ENCODE measurements at places on chromosomes 3 and 15.

- DNase-seq = peak; percentile 89
Measured at GRCh38 chr15:32870240-32871033, 152.6 kb downstream of the GREM1 start.

DNA sequence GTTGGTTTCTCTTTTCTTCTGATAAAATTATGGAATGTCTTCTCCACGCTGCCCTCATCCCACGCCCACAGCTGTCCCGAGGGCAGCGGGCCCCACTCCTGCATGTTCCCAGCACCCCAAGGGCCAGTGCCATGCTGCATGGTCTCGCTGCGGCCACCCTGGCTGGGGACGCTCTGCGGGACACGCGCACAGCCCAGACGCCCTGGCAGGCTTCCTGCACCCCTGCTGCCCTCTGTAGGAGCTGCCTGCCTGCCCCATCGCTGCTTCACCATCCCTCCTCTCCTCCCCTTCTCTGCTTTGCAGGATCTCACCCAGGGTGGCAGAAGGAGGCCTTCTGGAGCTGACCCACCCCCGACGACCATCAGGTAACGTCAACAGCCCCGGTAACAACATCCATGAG lies 22.8 kb downstream of the SLC6A1 start:
- DNase-seq = no peak

GRCh38 chr3:101824702-101825101 lies 24.6 kb upstream of the NFKBIZ start:
- DNase-seq = no peak

DNA sequence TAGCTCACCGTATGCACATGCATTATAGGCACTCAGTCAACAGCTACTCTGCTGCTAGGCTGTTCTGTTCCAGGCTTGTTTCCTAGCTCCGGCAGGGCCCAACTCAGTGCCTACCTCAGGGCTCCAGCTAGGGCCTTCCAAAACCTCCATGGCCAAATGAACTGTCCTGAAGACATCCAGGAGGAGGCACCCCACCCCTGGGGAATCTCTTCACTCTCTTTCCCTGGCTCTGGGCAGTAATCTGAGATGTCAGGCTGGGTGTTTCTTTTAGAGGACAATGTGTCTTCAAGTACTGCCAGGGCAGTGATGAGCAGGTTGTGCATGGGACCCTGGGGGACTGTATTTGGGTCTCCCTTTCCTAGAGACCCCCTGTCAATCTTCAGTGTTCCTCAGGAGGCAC lies 38.3 kb upstream of the TPM1 start:
- no peak for DNase-seq

DNA sequence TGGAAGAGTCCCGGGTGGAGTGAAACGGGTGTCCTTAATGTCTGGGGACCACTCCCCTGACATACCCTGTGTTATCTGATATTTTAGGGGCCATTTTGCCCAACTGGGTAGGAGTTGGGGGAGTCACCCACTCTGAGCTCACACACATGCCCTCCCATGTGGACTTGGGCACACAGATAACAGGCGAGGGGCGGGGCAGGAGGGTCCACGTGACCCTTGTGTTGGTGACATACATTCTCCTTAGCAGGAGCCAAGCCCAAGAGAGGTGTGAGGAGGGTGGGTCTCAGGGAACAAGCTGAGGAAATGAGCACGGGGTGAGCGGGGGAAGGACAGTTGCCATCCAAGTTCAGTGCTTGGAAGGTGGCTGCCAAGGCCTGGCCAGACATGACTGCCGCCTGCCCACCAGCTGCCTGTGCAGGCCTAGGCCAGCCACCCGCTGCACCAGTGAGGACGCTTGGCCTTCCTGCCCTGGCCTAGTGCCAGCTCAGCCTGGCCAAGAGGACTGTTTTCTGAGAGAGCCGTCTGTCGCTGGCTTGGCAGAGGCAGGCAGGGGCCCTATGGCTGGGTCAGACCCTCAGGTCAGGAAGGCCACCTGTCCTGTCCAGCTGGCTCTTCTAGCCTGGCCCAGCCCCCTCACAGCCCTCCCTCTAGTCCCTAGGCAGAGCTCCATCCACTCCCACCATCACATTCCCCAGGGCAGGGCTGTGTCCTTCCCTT lies 31.3 kb upstream of the TMEM115 start:
- no peak for DNase-seq

DNA sequence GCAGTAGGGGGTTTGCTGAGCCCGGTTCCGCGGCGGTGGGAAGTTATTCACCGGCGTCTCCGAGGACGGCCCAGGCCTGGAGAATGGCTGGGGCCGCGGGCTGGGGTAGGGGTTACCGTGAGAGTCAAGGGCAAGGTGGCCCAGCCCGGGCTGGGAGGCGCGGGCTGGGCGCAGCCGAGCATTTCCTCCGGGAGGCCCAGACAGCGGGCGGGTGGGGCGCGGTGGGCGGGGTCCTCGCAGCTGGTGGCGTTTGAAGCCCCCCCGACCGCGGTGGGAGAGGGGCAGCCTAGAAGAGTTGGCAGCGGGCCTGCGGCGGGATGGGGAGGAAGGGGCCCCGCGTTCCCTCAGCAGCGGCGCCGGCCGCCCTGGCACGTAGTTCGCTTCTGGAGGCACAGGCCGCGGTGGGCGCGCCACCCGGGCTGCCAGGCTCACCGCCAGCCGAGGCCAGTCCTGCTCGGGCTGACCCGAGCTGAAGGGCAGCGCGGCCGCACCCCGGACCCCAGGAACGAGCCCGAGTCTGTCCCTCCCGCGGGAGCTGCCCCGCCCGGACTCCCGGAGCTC lies 960 bp upstream of the KLF13 start:
- no peak for DNase-seq

- no peak for DNase-seq
Measured at GRCh38 chr3:146750196-146750595, 145.1 kb upstream of the PLSCR5 start.

DNA sequence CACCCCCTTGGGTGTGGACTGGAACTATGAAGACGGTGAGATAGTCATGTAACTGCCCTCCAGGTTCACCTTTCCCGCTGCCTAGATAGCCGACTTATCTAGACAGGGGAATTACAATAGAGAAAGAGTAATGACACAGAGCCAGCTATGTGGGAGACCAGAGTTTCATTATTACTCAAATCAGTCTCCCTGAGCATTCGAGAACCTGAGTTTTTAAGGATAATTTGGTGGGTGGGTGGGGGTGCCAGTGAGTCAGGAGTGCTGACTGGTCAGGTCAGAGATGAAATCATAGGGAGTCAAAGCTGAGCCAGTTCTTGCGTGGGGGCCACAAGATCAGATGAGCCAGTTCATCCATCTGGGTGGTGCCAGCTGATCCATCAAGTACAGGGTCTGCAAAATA lies 19.7 kb upstream of the DNAJC19 start:
- no peak for DNase-seq

GRCh38 chr15:64058279-64058678 lies 12.0 kb upstream of the DAPK2 start:
- DNase-seq = no peak

- DNase-seq = no peak
Measured at GRCh38 chr3:129616713-129617112, 10.2 kb upstream of the PLXND1 start.

DNA sequence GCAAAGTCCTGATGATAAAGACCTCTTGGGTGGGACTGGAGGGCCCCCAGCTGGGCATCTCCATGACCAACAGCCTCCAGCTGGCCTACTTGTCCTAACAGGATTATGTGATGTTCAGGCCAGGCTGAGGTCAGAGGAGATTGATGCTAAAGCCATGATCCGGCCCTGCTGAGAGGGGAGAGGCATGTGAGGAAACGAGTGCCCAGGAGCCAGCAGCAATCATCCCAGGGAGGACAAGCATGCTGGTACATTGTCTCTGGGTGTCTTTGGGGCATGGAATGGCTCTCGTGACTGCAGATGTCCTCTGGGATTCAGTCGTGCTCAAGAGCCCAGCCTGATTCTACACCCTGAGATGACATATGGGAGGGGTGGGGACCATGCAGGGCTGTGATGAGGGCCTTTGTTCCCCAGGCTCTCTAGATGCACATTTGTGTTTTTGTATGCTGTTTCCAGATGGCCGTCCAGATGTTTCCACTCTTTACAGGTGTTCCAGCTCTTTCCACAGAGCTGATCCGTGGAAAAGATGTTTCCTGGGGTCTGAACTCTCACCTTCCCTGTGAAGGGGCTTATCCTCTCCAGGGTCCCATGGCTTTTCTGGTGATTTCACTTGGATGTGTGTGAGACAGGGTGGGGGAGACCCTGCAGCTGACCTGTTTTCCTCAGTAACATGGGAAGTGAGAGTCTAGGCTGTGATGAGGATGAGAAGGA lies 20.2 kb downstream of the SLC24A1 start:
- peak; percentile 14 for DNase-seq

GRCh38 chr15:90895571-90896117 lies 7.5 kb upstream of the MAN2A2 start:
- DNase-seq = peak; percentile 37

GRCh38 chr15:58471348-58471747 lies 39.6 kb downstream of the LIPC start:
- no peak for DNase-seq

GRCh38 chr3:140216249-140216648 lies 281.3 kb downstream of the CLSTN2 start:
- DNase-seq = peak; percentile 67

DNA sequence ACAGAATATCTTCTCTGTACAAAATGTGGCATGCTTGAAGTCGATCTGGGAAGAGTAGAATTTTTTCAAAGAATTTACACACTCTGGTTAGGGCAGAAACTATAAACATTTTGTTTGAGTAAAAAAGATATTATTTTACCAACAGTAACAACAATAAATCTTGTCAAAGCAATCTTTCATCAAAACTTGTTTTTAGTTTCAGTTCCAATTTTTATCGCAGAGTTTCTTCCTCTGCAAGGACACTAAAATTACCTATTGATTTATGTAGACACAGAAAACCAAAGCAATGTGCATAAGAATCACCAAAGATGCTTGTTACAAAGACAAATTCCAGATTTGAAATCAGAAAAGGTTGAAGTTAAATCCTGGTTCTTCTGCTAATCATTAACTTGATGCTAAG lies 61.9 kb downstream of the CGGBP1 start:
- no peak for DNase-seq

DNA sequence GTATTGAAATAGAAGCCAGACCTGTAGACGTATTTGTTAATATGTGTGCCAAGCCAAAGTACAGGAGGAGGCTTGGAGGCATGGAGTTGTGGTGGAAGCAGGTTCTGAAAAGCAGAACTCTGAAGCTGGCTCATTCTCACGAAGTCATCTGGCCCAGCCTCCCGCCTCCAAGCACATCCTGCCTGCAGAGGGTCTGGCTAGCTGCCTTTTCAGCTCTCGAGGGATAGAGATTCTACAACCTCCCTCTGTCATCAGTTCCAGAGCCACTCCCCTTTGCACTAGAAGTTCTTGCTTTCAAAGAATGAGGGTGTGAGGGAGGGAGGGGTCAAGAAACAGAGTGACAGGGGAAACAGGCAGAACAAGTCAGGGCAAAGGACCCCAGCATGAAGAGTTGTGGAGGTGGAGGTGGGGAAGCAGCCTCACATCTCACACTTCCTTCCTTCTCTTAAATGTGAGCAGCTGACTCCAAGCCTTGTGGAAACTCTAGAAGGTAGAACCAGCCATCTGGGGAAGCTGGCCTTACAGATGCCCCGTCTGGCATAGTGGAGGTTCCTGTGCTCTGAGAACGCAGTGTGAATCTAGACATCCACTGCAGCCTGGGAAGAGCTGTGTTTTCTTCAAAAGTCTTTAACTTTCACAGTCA lies 95.3 kb downstream of the SLC49A4 start:
- DNase-seq = peak; percentile 39

- no peak for DNase-seq
Measured at GRCh38 chr3:68523330-68523729, 409.0 kb downstream of the TAFA4 start.

DNA sequence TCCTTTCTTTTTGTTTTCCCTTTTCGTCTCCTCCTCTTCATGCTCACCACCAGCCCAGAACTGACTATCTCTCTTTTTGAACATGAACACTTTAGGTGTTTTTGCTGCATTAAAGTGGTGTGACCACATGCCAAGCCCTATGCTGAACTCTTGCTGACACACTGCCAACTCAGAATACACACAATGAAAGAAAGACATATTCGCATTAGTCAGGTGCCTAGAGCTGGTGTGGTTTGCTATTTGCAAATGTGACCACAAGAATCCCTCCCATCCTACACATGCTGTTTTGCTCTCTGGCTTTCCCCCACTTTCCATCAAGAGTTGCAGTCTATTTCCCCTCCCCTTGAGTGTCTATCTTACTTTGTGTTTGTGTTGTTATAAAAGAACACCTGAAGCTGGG lies 967.8 kb upstream of the CFAP20DC start:
- no peak for DNase-seq

DNA sequence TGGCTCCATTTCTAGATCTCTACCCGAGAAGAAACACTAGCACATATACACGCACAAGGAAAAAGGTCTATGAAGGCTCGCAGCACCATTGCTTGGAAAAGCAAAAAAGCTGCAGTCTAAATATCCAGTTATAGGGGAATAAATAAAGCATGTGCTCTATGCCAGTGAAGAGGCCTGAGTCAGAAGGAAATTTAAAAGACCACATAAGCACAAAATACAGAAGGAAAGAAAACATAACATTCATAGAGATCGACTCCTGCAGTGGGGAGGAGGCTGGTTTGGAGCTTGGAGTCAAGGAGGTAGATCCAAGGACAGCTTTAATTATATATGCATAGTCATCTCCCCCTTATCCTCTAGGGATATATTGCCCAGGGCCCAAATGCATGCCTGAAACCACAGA lies 114.4 kb downstream of the PDZRN3 start:
- no peak for DNase-seq

DNA sequence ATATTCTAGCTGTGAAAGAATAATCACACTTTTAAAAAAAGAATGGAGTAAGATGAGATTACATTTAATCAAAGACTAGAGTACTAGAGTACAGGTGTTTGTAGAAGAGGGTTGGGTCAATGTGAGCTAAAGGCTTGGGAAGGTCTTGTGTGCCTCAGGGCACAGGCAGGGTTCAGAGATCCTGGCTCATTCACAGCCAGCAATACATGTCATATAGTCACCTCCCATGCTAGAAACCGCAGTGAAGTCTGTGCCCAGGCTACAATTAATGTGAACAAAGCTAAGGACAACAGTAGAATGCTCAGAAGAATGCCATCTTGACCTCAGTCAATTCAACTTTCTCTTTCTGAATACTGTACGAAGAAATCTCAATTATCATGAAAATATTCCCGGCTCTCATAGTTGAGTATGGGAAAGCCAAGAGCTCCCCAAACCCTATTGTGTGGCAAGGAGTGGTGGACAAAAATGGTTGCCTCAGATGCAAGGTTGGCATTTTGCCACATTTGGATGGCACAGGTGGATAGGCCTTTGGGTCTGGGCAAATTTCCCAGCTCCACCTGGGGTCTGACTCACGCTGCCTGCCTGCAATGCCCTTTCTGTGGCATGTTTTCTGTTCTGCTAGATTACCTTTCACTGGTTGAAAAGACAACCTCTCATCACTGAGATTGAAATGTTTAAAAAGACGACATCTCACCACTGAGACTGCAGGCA lies 70.2 kb downstream of the NMD3 start:
- DNase-seq = no peak

- DNase-seq = no peak
Measured at GRCh38 chr3:157830556-157831236, 275.5 kb downstream of the SHOX2 start.

GRCh38 chr3:23667536-23668429 lies 138.0 kb upstream of the UBE2E1 start:
- DNase-seq = no peak

GRCh38 chr15:69755551-69756310 lies 303.1 kb downstream of the RPLP1 start:
- no peak for DNase-seq

GRCh38 chr3:151283907-151284461 lies 5.6 kb upstream of the P2RY14 start:
- DNase-seq = peak; percentile 11

All from SK-MEL-5 (cell line).